ENCODE measurements at places on chromosomes 6 and 20. TPM values are rescaled to one million over a fixed set of nuclear protein-coding genes. Genes with fewer than 3 reads are reported as not detected.
A peak's percentile ranks its signal among the peaks of the same experiment; 100 is the strongest.

Gene OGFRL1
- 33.2 TPM for total RNA-seq

Gene AIF1
- total RNA-seq = not detected

DNA sequence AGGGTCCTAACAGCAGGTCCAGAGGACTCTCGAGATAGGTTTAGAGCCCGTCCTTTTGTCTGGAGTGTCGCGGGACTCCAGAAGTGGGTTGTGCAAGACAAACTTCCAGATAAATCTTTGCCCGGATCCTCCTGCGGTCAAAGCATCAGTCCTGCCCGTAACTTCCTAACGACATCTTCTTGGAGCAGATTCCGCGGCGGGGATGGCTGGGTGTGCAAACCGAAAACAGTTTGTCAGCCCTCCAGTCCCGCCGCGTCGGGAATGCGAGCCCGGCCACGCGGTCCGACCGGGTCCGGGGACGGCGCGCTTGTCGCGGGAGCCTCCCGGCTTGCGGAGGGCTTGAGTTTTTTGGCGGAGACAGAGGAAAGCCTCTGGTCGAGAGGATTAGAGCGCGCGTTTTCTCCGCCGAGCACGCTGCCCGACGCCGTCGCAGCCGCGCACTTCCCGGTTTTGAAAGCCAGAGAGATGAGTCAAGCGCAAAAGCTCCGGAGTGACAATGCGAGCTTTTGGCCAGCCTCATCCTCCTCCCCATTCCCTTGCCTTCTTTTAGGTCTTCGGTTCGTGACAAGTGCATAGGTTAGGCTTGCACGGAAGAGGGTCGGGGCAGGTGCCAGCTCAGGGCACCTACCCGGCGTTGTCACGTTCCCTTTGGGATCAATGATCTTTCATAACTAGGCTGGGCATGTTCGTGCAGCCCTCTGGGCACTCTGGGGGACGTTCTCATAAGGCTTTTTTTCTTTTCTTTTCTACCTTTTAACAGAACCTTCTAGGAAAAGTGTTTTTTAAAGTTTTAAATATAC lies 91.3 kb upstream of the PRDM1 start:
- H3K4me3 ChIP-seq = peak overlapping the region; percentile 95
- no peaks in the 10 kb centered on the region for H3K27me3 ChIP-seq
- peaks cover 50% of the 10 kb centered on the region for H3K4me1 ChIP-seq
- peak; percentile 75 for DNase-seq
- H3K36me3 ChIP-seq = peaks cover 9% of the 10 kb centered on the region

GRCh38 chr6:5570641-5571040 lies 309.3 kb downstream of the FARS2 start:
- peaks cover 8% of the 10 kb centered on the region for H3K4me1 ChIP-seq
- no peak for DNase-seq
- H3K27ac ChIP-seq = no peak overlapping the region

GRCh38 chr20:12159261-12159660 lies 241.6 kb downstream of the BTBD3 start:
- no peaks in the 10 kb centered on the region for H3K36me3 ChIP-seq
- DNase-seq = no peak
- no peak overlapping the region for H3K4me3 ChIP-seq
- H3K27ac ChIP-seq = no peak overlapping the region
- H3K27me3 ChIP-seq = peaks cover 2% of the 10 kb centered on the region
